Stimulated activated CD4-positive, alpha-beta T cell treated with anti-CD3 and anti-CD28 coated beads, Interleukin-12 subunit alpha, Interleukin-12 subunit beta, amount 100 ng/mL, for 48 hours (primary cell): ENCODE measurements at places on chromosomes 1 and 21.

DNA sequence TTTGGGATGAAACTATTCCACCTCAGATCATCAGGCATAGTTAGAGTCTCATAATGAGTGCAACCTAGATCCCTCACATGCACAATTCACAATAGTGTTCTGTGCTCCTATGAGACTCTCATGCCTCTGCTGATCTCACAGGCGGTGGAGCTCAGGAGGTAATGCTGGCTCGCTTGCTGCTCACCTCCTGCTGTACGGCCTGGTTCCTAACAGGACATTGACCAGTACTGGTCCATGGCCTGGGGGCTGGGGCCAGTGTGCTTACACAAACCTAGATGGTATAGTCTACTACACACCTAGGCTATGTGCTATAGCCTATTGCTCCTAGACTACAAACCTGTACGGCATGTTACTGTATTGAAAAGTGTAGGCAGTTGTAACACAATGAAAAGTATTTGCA, 448.4 kb downstream of the RPS6KC1 start:
- DNase-seq, result no peak

DNA sequence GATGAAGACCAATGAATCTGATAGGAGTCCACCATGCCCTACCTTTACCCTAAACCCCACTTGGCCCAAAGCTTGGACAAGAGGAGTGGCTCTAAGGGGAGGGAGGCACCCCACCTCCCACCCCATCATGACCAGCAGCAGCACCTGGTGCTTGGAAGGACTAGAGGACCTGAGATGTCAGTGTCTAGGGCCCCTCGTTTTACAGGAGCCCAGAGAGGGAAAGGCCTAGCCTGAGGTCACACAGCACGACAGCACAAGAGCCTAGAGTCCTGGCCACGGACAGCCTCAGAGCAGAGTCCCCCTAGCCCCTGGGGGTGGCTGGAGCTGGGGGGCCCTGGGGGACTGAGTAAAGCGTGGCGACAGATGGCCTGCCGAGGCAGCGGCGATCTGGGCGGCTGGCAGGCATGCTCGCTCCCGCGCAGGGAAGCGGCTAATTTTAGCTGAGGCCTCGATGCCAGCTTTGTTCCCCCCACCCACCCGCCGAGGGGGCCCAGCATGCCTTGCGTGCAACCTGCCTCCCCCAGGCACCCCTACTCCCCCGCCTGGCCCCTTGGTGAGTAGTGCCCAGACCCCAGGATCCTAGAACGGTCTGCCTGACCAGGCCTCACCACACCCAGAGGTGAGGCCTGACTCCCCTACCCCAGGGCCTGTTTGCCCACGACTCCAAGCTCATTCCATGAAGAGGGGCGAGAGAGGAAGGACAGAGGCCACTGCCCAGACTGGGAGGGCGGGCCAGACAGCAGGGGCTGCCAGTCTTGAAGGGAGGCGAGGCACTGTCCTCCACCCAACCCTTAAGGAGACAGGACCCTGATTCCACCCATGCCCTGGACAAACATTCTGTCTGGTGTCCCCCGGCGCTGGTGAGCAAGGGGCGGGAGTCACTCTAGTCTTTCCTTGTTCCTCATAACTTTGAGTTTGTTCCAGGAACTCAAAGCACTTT, 39.0 kb downstream of the AHDC1 start:
- no peak for DNase-seq

- no peak for DNase-seq
Measured at GRCh38 chr1:51236531-51237350, 668 bp downstream of the RNF11 start.

DNA sequence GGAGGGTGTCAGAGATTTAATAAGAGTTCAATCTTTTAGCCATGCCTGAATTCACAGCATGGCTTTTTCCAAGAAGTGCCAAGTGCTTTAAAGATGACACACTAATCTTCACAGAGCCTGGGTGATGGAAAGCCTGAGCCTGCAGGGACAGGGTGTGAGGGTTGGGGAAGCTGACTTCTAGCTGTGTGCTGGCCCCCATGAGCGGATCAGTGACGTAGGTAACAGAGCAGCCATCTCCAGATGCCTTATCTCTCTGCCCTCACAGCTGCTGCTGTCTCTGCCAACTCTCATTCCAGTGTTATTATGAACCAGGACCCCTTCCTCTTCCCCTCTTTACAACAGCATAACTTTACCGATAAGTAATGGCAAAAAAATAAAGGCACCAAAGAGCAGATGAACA, 30.6 kb downstream of the FAM78B start:
- no peak for DNase-seq

GRCh38 chr1:220827445-220828178, 40.9 kb downstream of the MTARC1 start:
- DNase-seq, result no peak
